NCI-H510A treated with DMSO at 0.1 percent for 48 hours (cell line): ENCODE measurements at places on chromosomes 7 and 10.
A peak's percentile ranks its signal among the peaks of the same experiment; 100 is the strongest.

- no peak for DNase-seq
Observed at GRCh38 chr10:48609899-48610584, 5.2 kb upstream of the ARHGAP22 start.

DNA sequence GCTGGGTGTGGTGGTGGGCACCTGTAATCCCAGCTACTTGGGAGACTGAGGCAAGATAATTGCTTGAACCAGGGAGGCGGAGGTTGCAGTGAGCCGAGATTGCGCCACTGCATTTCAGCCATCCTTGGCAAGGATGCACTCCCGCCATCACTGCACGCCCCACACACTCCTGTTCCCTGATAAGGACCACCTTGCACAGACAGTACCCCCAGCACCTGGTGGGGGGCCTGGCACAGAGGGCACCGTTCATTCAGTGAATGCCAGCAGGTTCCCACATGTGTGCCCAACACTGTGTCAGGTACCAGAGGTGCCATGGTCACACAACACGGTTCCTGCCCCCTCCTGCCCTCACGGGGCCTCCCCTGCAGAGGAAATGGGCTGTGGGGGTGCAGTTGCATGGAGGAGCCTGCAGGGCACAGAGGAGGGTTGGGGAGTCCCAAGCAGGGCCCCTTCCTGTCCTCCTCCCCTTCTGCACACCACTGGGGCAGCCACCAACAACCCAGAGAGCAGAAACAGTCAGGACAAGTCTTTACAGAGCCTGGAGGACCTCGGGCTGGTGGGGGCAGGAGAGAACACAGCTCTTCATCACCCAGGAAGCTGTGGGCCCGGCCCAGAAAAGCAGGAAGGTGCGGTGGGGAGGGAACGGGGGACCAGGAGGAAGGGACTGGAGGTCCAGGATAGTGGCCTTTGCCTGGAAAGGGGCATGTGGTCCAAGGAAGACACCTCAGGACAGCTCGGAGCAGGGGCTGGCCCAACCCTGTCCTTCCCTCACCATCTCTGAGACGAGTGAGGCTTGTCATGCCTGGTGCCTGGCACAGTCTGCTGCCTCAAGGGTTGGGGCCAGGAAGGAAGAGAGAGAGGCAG is 7.1 kb downstream of the CRYGN start:
- DNase-seq, result no peak

DNA sequence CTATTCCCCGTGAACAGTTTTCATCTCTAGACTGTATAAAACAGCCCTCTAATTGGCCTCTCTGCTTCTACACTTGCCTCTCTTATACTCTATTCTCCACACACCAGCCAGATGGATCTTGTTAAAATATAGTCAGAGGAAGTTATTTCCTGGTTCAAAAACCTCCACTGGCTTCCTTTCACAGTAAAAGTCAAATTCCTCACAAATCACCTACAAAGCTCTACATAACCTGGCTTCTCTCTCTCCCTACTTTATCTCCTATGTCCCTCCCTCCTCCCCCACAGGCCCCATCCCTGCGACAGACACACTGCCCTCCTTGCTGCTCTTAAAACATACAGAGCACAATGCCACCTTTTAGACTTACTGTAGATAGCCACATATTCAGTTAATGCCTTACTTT is 60.1 kb downstream of the TPK1 start:
- DNase-seq, result no peak

GRCh38 chr10:2619916-2620315 is 447.4 kb upstream of the PFKP start:
- peak; percentile 15 for DNase-seq

DNA sequence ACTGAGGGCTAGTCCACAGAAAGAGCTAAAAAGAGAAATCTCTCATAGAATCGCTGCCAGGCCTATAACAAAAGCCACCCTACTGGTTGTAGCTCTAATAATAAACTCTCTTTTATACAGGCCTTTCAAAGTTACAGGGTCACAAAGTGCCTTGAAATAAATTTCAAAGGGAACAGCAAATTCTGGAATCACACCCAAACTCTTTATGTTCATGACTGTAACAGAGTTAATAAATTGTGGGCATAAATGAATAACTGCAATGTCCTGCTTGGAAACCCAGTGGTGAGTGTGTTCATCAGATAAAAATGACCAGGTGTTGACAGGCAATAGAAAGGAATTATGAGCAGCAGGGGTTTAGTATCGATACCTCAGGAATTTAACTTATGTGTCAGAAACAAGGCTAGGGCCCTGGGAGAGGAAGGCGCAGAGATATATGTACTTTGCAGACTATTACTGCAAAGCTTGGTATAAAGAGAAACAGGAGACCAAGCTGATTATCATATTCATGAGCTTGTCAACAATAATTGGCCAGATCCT is 9.3 kb downstream of the CDC14C start:
- DNase-seq, result no peak

- no peak for DNase-seq
Observed at GRCh38 chr10:96416643-96417042, 57.8 kb upstream of the OPALIN start.
